ENCODE measurements at places on chromosomes 16 and 17. TPM values are rescaled to one million over a fixed set of nuclear protein-coding genes. Genes with fewer than 3 reads are reported as not detected.

Gene DUSP3
- 55.0 TPM for total RNA-seq

Gene SMIM36
- not detected for total RNA-seq

Gene PPP1R27
- total RNA-seq: 0.29 TPM

Gene KIF18B
- total RNA-seq: 11.2 TPM

Gene DLG4
- 7.6 TPM for total RNA-seq

Gene FOXO3B
- 3.7 TPM for total RNA-seq

Gene RNF222
- not detected for total RNA-seq

Gene BTBD17
- not detected for total RNA-seq

Gene CD7
- 0.71 TPM for total RNA-seq

Gene C16orf74
- total RNA-seq: 62.6 TPM

Gene CDC6
- total RNA-seq: 96.8 TPM

Gene SECTM1
- total RNA-seq: 13.4 TPM

Gene CBLN1
- not detected for total RNA-seq

Gene CRYBA1
- total RNA-seq: not detected

Gene NLRC5
- 8.0 TPM for total RNA-seq

Gene VMO1
- total RNA-seq: 0.77 TPM

Gene ZFPM1
- total RNA-seq: 5.0 TPM

Gene TBX6
- 0.47 TPM for total RNA-seq

Gene ZNF646
- 12.6 TPM for total RNA-seq

Gene TP53TG3B
- total RNA-seq: not detected

Gene SDR42E1
- 7.8 TPM for total RNA-seq

Gene MYH2
- not detected for total RNA-seq

Gene RBFOX1
- not detected for total RNA-seq

Gene CEMP1
- total RNA-seq: not detected

Gene TRPV2
- not detected for total RNA-seq

Gene ITGAX
- 1.2 TPM for total RNA-seq

Gene CACNA1G
- not detected for total RNA-seq

Gene P2RX1
- total RNA-seq: not detected

Gene KRT12
- total RNA-seq: not detected

Gene NATD1
- total RNA-seq: 2.3 TPM

Gene MFAP4
- total RNA-seq: not detected

Gene CES3
- 0.52 TPM for total RNA-seq

Gene PLEKHG4
- total RNA-seq: 32.7 TPM

Gene SNX20
- total RNA-seq: not detected

Gene C16orf86
- total RNA-seq: 0.54 TPM

Gene TTLL6
- not detected for total RNA-seq

Data from MCF 10A (cell line).